ENCODE measurements at places on chromosomes 11 and 22. TPM values are rescaled to one million over a fixed set of nuclear protein-coding genes. Genes with fewer than 3 reads are reported as not detected.

DNA sequence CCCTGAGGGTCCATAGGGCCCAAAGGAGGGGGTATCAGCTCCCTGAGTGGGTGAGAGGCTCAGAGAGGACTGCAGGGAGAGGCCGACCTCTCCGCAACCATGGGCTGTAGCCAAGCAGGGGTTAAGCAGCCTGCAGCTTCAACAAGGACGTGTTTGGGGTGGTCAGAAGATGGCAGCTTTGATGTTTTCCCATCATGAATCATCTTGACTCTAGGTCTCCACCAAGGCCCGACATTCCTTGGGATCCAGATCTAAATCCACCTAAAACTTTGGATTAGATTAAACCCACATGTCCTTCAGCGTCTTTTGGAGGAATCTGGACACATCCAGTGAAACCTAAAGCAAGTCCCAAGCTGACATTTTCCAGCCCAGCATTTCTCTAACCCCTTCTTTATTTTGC lies 19.8 kb downstream of the FBLN1 start:
- DNase-seq = no peak

DNA sequence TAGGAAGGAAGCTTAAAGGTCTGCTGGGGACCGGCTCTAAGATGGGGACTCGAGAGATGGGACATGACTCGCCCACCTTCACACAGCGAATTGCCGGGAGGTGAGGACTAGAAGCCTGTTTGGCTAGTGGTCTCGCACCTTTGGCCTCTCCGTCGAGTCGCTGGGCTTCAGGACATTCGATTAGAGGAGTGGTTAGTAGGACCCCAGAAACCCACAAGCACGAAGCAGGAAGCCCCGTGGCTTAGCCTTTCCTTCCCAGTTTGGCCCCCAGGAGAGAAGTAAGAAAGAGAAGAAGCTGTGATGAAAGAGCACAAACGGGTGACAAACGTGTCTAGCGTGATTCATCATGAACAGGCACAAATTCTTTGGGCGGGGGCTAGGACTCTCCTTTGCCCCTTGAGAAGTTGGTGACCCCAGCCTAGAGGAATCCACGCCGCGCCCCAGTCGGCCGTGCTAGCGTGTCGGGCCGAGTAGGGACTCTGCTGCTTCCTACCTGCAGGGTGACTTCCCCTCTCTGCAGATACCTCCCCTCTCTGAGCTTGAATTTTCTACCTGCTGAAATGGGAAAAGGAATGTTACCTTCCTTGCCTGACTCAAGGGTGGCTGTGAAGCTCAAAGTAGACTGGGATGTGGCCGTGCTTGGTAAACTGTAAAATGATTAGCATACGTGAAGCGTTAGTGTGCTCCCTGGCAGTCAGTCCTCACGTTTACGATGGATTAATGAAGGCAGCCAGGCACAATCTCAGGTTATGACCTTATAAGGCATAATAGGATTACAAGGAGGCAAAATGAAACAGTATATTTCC lies 1.1 kb upstream of the ADM start:
- peak; percentile 68 for DNase-seq

DNA sequence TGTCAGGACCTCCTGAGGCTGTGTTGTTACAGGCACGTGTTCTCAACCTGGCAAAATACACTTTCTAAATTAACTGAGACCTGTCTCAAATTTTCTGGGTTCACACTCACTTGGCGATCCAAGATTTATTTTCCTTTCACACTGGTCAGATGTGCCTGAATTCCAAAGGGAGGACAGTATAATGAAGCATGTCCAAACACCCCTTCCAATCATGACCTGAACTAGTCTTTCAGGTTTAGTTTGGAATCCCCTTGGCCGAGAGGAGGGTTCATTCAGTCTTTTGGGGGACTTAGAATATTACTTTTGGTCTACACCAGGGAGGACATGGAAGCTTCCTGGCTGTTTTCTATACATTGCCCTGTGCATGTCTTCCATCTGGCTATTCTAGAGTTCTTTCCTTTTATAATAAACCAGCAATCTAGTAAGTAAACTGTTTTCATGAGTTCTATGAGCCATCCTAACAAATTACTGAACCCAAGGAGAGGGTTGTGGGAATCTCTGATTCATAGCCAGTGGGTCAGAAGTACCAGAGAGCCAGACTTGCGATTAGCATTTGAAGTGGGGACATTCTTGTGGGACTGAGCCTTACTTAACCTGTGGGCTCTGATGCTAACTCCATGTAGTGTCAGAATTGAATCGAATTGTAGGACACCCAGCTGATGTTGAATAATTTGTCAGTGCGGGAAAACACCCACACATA lies 14.8 kb upstream of the TMEM216 start:
- no peak for DNase-seq

GRCh38 chr11:133388975-133389568 lies 143.2 kb downstream of the OPCML start:
- no peak for DNase-seq

- no peak for DNase-seq
Observed at GRCh38 chr22:37244922-37245722, 1.1 kb upstream of the RAC2 start.

- no peak for DNase-seq
Observed at GRCh38 chr22:27557286-27558008, 244.1 kb downstream of the MN1 start.

DNA sequence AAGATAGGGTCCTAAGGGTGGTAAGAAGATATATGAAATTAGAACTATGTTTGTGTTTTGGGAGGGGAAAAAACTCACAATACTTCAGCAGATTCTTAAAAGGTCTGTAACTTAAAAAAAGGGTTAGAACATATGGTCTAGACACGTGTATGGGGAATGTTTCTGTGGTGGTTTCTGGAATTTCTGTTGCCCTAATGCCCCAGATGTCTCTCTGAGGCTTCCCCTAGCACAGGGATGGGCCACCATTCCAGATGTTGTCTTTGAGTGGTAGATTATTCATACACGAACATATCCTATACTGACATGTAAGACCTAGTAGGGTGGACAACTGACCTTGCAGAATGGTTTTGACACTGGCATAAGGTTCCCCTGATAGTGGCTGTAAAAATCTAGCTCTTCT lies 26.2 kb downstream of the EHF start:
- DNase-seq = no peak

DNA sequence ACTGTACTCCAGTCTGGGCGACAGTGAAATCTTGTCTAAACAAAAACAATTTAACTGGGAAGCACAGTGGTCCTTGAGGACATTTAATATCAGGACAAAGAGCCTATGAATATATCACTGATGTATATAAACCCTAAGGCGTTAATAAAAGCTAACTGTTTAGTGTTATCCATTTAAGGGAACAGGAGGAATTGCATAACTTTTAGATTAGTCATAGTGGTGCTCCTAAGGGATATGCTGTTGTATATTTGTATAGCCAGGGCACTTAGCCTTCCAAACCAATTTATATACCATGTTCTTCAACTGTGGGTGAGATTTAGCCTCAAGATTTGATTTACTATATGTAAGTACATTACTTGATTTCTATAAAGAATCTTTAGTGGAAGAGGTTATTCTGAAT lies 3.0 kb upstream of the CHEK1 start:
- DNase-seq = no peak

DNA sequence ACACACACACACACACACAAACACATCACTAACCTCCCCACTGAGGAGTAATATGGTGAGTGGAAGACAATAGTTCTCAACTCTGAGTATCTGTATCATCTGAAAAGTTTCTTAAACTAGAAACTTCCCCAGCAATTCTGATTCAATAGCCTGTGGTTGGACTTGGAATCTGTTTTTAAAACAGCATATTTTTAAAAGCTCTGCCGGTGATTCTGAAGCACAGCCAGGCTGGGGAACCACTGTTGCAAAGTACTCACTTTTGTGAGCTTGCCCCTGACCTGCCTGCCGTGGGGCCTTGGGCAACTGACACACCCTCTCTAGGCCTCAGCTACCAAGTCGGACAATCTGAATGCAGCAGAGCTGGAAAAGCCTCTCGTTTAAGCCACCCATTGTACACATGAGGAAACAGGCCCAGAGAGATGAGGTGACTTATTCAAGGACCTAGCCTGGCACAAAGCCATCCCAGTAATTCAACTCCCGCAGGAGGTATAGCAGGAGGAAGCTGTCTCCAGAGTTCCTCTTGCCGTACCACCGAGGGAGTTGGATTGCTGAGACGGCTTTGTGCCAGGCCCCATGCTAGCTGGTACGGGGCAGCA lies 8.9 kb downstream of the SLC15A3 start:
- DNase-seq = no peak

GRCh38 chr11:103147627-103148026 lies 38.4 kb downstream of the DYNC2H1 start:
- DNase-seq = no peak

DNA sequence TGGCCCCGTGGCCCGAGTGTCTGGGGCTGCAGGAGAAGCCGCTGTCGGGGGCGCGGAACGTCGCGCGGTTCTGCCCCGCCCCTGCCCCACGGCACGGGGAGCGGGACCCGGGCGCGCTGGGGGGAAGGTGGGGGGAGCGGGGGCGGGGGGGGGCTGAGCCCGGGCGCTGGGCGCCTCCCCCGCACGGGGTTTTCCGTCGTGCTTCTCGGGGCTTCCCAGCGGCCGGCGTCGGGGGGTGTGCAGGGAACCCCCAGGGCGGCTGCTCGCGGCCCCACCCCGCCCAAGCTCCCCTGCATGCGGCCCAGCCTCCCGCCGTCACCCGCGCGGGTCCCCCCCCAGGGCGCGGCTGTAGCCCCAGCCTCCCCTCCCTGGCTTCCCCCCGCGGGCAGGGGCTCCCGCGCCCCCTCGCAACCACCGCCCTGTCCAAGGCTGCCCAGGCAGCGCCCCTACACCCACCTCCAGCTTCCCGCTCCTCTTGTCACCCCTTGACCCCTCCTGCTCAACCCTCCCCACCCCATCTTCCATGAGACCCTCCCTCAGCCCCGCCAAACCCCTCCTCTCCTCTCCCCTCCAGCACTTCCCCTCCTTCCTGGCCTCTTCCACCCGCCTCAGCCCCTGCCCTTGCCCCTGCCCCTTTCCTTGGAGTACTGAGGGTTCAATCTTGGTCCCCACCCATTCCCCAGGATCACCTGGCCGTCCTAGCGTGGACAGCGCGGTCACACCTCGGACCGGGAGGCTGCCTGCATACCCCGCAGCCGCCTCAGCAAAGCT lies 1.7 kb downstream of the IL17REL start:
- DNase-seq = peak; percentile 54

DNA sequence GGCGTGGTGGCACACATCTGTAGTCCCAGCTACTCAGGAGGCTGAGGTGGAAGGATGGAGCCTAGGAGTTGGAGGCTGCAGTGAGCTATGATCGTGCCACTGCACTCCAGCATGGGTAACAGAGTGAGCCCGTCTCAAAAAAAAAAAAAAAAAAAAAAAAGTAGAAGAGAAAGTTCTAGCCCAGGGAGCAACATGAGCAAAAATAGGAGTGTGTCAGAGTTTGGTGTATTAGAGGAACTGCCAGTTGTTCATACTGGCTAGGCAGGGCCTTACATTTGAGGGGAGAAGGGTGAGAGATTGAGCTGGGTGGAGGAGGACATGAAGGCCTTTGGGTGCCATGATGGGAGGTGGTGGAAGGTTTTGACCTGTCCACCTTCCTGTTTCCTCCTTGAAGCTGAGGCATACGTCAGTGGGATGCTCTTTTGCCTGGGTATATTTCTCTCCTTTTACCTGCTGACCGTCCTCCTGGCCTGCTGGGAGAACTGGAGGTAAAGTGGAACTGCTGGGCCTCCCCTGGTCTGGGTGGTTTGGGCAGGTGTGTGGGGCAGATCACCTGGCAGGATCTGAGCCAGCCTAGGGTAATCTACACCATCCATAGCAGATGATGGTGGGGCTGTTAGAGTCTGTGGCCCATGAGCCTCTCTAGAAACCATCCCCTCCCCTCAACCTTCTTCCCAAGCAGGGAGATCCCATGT lies 7.3 kb downstream of the SIDT2 start:
- DNase-seq = no peak

GRCh38 chr22:17978027-17978426 lies 46.3 kb downstream of the MICAL3 start:
- no peak for DNase-seq

GRCh38 chr11:9397746-9398680 lies 13.6 kb downstream of the IPO7 start:
- no peak for DNase-seq

DNA sequence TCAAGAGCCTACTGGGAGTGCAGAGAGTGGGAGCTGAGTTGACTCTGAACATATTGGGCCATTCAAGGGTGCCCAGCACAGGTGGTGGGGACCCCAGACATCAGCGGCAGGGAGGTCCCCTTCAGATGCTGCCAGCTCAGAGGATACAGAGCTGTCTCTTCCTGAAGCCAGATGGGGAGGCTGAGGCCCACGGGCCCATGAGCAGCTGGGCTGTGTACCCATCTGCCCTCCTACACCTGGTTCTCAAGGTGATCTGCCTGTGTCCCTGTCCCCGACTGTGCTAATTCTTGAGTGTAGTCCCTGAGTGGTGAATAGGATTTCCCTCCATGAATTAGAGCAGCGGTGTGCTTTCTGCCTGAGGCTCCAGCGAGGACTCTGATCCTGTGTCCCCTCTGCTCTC lies 76.3 kb downstream of the MICAL2 start:
- DNase-seq = no peak

- no peak for DNase-seq
Observed at GRCh38 chr11:112776834-112777233, 184.4 kb upstream of the NCAM1 start.

The TIMM10 gene
- 208 TPM for polyA plus RNA-seq

The MS4A3 gene
- polyA plus RNA-seq = not detected

The MPEG1 gene
- polyA plus RNA-seq = not detected

The GLB1L2 gene
- 5.7 TPM for polyA plus RNA-seq

The OR4A15 gene
- not detected for polyA plus RNA-seq

The INS gene
- not detected for polyA plus RNA-seq

The CHRM1 gene
- polyA plus RNA-seq = 0.08 TPM

The PACSIN2 gene
- 57.8 TPM for polyA plus RNA-seq

The CEP126 gene
- polyA plus RNA-seq = 0.76 TPM

The RNF169 gene
- polyA plus RNA-seq = 3.6 TPM

The NAGA gene
- polyA plus RNA-seq = 30.7 TPM

The MUC5AC gene
- not detected for polyA plus RNA-seq

The MPZL2 gene
- polyA plus RNA-seq = 2.3 TPM

The NXPE1 gene
- polyA plus RNA-seq = not detected

The TMPRSS13 gene
- 0.79 TPM for polyA plus RNA-seq

The APOC3 gene
- polyA plus RNA-seq = not detected

The KREMEN1 gene
- polyA plus RNA-seq = 2.1 TPM

The APOA5 gene
- polyA plus RNA-seq = 0.09 TPM

The MS4A6E gene
- polyA plus RNA-seq = not detected

The GPR83 gene
- 0.30 TPM for polyA plus RNA-seq

The FGF4 gene
- 0.57 TPM for polyA plus RNA-seq

The ART1 gene
- polyA plus RNA-seq = not detected
